ENCODE measurements at places on chromosomes 11 and 22.

- DNase-seq, result no peak
Measured at GRCh38 chr11:132941024-132941646, 591.2 kb downstream of the OPCML start.

DNA sequence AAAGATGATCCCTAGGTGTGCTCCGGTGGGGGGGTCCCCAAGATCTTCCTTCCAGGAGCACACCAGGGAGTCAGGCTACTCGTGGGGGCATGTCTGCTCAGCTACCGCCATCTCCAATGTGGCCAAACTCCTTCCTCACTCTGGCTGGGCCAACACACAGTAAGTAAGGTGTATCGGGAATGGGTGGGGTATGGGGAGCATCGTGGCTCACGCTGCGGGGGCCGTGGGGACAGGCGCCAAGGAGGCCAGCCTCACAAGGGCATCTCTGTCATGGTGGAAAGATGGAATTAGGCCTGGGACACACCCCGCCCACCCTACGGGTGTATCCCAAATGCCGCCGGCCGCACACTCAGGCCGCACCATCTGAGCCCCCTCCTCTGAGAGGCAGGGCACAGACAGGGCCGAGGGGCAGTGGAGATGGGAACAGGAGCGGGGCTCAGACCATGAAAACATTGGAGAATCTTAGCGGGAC lies 8.3 kb downstream of the IGF2 start:
- DNase-seq, result no peak

- no peak for DNase-seq
Measured at GRCh38 chr11:109041876-109042275, 377.0 kb downstream of the DDX10 start.

- DNase-seq, result no peak
Measured at GRCh38 chr11:34149274-34149673, 43.8 kb downstream of the NAT10 start.

DNA sequence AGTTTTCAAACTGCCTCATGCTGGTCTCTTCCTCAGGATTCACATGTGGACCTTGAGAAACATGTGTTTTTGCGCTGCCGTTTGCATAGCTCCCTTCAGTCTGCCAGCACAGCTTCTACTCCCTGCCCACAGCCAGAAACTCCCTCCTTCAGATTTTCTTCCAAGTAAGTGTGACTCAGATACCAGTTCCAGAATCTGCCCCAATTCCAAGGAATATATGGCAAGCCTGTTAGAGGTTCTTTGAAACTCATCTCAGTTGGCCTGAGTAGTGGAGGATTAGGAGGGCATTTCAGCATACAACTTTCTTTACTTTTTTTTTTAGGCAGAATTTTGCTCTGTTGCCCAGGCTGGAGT lies 67.1 kb downstream of the SNX19 start:
- no peak for DNase-seq

DNA sequence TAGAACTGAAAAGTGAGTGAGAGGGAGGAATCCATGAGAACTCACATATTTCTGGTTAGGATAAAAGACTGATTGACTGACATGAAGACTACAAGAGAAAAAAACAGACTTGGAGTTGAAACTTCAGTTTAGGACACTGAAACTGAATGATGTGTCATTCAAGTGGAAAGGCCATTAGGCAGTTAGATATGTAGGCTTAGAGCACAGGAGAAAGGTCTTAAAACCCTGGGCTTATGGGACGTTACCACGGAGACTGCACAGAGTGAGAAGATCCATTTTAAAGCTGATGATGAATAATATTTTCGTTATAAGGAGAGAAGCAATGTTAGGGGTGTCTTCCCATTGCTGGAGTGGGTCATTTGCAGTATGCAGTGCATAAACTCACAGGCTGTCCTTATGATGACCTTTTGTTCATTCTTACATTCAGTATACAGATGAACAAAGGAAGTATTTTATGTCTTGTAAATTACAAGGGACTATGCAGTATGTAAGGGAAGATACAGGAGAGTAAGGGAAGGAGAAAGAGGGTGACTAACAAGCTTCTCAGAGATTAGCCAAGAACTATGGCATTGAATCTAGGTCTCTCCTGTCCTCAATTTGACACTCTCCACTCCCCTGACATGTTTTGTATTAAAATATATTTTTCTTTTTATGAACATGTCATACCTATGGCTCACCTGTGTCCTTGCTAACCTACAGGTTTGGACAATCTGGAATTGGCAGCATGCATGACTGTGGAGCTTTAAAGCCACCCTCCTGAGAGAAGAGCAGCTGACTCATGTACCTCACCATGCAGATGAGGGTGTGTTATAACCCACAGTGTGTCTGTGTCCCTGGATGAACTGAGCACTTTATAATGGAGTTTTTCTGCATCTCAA lies 63.7 kb downstream of the MAML2 start:
- DNase-seq, result no peak

GRCh38 chr11:115488945-115489344 lies 15.3 kb downstream of the CADM1 start:
- DNase-seq, result no peak

DNA sequence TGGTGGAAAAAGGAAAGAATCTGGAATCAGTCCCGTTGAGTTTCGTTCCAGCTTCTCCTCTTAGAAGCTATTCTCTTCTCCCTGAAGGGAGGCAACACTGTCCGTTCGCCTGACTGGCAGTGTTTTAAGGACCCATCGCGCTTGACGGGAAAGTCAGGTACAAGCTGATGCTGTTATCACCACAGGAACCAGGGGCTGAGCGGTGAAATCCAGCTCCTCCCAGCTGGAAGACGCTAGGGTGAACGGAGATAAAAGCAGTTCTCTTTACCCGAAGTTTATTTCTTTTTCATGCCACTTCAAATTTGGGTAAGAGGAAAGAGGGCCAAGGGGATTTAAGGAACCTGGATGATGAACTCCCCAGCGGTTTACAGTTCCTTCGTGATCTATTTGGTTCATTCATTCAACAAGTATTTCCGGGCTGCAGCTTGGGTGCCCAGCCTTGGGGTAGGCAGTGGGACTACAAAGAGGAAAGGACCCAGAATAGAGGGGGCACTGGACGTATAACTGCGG lies 551 bp upstream of the DEUP1 start:
- DNase-seq, result no peak

GRCh38 chr22:43616645-43617044 lies 195.5 kb downstream of the EFCAB6 start:
- no peak for DNase-seq

- no peak for DNase-seq
Measured at GRCh38 chr11:17924713-17925112, 88.1 kb downstream of the SERGEF start.

GRCh38 chr11:71214553-71215424 lies 37.6 kb downstream of the SHANK2 start:
- no peak for DNase-seq

- DNase-seq, result no peak
Measured at GRCh38 chr11:121508449-121508848, 55.7 kb upstream of the SORL1-AS1 start.

DNA sequence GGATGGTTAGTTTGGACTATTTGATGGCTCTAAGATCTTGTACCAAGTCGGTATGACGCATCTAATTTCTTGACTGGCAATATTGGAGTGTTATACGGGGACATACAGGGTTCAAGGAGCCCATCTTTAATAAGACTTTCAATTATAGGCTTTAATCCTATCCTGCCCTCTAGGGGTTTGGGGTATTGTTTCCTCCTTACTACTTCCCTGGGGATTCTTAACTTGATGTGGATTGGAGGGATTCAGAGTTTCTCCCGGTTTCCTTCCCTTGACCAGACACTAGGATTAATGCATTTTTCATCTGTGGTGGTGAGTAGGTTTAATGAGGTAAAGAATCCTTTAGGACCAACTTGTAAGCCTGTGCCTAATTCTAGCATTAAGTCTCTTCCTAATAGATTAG lies 18.8 kb downstream of the CYP2D6 start:
- no peak for DNase-seq
